Esophagus (tissue), 2 donors: ENCODE measurements at places on chromosomes 13 and 19. TPM values are rescaled to one million over a fixed set of nuclear protein-coding genes. Genes with fewer than 3 reads are reported as not detected.

PINLYP gene
- polyA plus RNA-seq = 17.6 TPM

SMIM17 gene
- 0.05 TPM for polyA plus RNA-seq

PSG2 gene
- polyA plus RNA-seq = not detected

STOML3 gene
- polyA plus RNA-seq = 0.06 TPM

ZNF587 gene
- polyA plus RNA-seq = 4.9 TPM

VSTM2B gene
- polyA plus RNA-seq = not detected

THSD1 gene
- polyA plus RNA-seq = 1.4 TPM

CRTC1 gene
- 2.1 TPM for polyA plus RNA-seq

INSL3 gene
- polyA plus RNA-seq = 0.06 TPM

CARS2 gene
- 75.1 TPM for polyA plus RNA-seq

SRRM5 gene
- polyA plus RNA-seq = 0.14 TPM

COLGALT1 gene
- polyA plus RNA-seq = 24.8 TPM

LTBP4 gene
- polyA plus RNA-seq = 69.9 TPM

MRPS12 gene
- 54.4 TPM for polyA plus RNA-seq
